ENCODE measurements at places on chromosomes 13 and 19.
A peak's percentile ranks its signal among the peaks of the same experiment; 100 is the strongest.

- no peak for DNase-seq
These were observed 27.0 kb upstream of the ZNF492 start for GRCh38 chr19:22606954-22607652.

- no peak for DNase-seq
These were observed 1697.2 kb upstream of the PCDH20 start for GRCh38 chr13:63112799-63113395.

DNA sequence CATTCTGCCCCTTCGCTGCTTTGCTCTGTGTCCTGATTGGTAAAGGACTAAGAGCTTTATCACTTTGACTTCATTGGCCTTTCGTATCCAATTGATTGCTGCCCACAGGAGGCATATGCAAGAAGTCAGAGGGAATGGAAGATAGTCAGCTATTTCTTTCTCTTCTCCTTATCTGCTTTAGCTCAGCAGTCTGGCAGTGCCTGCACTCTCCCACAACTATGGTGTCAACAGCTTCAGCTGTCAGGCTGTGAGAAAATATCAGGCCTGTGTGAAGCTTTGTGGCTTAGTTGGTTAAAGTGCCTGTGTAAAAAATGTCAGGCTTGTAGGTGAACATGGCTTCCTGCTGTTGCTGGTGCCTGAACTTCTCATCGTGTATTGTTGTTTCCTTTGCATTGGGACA lies 243.0 kb downstream of the PCDH17 start:
- DNase-seq, result no peak

DNA sequence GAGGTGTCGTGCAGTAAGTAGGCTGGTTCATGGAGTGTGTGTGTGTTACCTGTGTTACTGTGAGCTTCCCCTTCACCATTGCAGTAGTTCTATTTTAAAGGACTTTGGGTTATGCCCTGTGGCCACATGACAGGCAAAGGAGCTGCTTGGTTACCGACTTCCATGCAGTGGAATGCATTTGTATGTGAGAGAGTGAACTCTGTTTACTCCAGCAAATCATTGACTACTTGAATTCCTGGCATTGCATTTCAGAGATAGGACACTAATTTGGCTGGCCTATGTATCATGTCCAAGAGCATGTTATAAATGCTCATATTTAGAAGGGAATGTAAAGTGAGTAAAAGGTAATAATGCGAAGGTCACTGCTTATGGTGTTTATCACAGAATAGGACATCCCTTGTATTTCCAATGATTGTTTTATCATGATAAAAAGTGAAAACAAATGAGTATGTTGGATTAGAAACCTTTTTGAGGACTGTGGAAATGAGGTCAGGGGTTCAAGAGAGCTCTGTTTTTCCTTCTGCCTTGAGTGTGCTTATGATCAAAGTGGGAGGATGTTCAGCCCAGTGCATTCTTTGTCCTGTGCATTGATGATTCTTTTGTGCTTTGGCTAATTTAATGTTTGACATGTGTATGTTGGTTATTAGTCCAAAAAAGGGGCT lies 156.5 kb downstream of the LMO7 start:
- no peak for DNase-seq

DNA sequence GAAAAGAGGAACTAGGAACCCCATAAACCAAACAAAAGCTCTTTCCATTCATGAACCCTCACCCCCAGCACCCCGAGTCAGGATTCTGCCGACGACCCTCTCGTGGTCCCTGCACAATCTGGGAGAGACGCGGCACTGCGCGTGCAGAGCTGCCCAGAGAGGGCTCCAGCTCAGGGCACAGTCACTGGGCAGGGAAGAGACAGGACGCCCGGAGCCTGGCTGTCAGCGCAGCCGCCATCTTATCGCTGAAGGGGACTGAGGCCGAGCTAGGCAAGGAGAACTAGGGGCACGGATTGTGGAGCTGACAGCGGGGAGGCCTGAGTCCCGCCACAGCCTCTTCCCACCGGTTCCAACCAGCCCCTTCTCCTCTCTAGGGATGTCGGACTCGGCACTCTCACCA lies 349 bp downstream of the ZNF98 start:
- no peak for DNase-seq

DNA sequence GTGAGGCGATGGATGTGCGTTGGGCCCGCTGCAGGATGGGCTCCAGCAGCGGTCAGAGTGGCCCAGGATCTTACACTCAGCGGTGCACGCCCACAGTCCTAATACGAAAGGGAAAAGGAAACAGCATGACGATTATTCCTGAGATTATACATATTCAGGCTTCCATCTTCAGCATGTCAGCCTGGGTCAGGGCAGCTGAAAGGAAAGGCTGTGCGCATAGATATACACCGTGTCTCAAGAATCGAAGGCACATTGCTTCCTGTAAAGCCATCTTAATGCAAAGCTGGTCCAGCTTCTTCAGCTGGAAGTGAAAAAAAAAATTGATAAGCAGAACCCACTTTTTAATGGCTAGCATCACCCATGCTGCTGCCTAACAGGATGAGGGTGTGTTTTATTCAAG lies 3.6 kb downstream of the PCDH8 start:
- no peak for DNase-seq

DNA sequence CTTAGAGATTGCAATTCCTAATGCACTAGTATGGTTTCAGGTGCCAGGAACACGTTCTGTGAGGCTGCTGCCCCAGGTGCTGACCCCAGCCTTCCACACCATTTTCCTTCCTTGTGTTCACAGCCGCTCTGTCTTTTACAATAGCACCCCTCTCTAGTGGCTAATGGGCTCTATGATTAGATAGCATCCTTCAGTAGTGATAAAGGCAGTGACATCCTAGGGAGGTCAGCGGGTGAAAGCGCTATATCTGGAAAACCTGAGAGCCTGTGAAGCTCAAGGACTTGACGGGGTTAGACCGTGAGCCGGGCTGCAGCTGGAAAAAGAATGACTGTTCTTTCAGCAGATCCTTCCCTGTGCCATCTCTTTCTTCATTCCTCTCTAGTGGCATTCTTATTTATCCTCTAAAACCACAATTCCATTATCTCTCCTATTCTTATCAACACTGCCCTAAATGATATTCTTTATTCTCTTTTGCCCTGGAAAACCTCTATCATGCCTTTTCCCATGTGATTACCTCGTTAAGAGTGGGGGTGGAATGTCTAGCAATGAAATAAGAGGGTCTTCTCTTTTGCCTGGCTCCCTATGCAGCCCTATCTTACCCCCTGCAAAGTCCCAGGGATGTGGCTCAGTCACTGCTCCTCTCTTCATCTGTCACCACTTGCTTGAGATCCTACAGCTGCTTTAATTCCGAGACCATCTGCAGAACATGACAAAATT lies 21.8 kb downstream of the ALOX5AP start:
- DNase-seq, result no peak

GRCh38 chr19:44819246-44819832 lies 10.4 kb downstream of the BCAM start:
- DNase-seq, result no peak

- no peak for DNase-seq
These were observed 7.6 kb upstream of the BICRA start for GRCh38 chr19:47601180-47601904.

- no peak for DNase-seq
These were observed 323.6 kb downstream of the TDRD3 start for GRCh38 chr13:60720590-60720989.

DNA sequence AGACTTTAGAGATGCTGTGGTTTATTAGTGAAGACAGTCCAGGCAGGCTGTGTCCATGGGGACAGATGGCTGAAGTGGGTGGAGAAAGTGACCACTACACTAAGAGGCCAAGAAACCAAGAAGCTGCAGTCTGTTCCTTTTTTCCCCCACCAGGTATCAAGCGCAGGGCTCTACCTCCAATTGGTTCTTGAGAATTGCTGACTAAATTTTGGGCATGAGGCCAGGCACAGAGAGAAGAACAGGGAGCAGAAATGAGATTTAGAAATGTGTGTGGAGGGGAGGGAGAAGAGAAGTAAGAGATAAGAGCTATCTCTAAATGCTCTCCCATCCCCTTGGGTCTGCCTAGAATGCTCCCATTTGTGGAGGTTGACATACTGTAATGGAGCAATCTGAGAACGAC lies 12.3 kb upstream of the CYSLTR2 start:
- no peak for DNase-seq

- DNase-seq, result no peak
These were observed 1.3 kb downstream of the GNA15 start for GRCh38 chr19:3137119-3137518.

DNA sequence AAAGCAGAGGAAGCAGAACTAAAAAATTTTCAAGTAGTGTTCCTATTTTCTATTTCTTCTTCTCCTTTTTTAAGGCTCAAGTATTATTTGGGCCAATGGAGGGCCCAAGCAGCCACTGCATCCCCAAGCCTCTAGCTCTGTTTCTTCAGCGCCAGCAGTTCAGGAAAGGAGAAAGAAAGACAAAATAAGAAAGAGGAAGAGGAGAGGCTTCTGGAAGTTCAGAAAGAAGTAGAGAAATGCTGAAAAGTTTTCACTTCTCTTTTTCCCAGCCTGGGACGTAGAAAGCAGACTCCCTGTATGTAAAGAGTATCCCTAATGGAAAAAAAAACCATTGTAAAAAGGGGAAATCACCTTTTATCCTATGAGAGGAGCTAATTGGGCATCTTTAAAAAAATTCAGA lies 165.5 kb upstream of the KLF12 start:
- DNase-seq, result no peak

GRCh38 chr13:95862408-95862807 lies 185.5 kb downstream of the DNAJC3 start:
- DNase-seq, result no peak

- no peak for DNase-seq
These were observed 498.2 kb downstream of the IRS2 start for GRCh38 chr13:109288151-109288709.

GRCh38 chr19:18202778-18203407 lies 949 bp downstream of the RAB3A start:
- peak; percentile 80 for DNase-seq

- no peak for DNase-seq
These were observed 113.6 kb downstream of the HS6ST3 start for GRCh38 chr13:96203471-96203870.

GRCh38 chr13:114194853-114195252 lies 15.8 kb downstream of the CFAP97D2 start:
- DNase-seq, result no peak

DNA sequence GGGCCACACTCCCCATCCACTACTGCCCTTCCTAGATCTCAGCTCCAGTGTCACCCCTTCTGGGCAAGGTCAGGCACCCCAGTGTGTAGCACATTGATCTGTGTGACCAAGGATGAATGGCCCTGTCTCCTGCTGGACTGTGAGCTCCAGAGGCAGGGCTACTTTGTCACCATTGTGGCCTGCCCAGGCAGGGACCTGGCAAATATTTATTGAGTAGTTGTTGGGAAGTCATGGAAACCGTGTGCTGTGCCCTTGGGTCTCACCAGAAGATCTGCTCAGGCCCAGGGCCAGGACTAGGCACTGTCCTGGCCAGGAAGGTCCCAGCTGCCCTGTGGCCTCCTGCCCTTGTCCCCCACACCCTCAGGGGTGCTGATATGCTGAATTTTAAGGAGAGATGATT lies 10.5 kb downstream of the NACC1 start:
- DNase-seq, result no peak

DNA sequence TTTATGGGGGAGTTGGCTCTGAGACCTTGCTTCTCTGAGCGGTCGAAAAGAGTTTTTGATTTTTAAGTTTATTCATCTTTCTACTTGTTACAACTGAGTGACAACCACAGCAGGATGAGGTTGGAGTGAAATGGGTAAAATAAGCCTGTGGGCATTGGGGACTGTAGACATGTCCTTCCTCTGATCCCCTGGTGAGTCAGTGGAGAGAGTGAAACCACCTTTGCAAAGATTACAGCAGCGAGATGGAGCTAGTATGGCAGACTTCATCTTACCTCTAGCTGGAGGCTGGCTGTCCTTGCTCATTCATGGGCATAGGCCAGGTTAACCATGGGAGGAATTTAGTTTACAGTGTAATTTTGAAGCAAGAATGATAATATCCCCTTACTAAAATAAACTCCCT lies 30.9 kb upstream of the PSG9 start:
- DNase-seq, result no peak

GRCh38 chr19:42301646-42302203 lies at the start of gene PRR19:
Gene PRR19 (plus strand): TSS chr19:42302132. CDS start chr19:42309585, 7,453 bp downstream.
- no peak for DNase-seq

DNA sequence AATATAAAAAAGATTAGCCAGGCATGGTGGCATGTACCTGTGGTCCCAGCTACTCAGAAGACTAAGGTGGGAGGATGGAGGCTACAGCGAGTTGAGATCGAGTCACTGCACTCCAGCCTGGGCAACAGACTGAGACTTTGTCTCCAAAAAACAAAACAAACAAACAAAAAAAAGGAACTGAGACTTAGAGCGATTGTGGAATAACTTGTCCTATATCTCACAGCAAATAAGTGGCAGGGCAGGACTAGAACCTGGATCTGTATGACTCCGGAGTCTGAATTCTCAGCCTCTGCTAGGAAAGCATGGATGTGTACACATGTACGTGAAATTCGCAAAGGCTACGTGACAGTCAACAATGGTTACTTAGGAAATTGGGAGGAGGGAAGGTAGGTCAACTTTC lies 20.1 kb downstream of the KRTDAP start:
- no peak for DNase-seq

- no peak for DNase-seq
These were observed 10.2 kb downstream of the PLPPR3 start for GRCh38 chr19:811506-812048.

- DNase-seq, result no peak
These were observed 15.6 kb downstream of the NUCB1 start for GRCh38 chr19:48915757-48916156.

GRCh38 chr19:7611541-7612279 lies 16.0 kb downstream of the CAMSAP3 start:
- no peak for DNase-seq

- peak; percentile 43 for DNase-seq
These were observed 35.6 kb upstream of the TFDP1 start for GRCh38 chr13:113548778-113549621.

DNA sequence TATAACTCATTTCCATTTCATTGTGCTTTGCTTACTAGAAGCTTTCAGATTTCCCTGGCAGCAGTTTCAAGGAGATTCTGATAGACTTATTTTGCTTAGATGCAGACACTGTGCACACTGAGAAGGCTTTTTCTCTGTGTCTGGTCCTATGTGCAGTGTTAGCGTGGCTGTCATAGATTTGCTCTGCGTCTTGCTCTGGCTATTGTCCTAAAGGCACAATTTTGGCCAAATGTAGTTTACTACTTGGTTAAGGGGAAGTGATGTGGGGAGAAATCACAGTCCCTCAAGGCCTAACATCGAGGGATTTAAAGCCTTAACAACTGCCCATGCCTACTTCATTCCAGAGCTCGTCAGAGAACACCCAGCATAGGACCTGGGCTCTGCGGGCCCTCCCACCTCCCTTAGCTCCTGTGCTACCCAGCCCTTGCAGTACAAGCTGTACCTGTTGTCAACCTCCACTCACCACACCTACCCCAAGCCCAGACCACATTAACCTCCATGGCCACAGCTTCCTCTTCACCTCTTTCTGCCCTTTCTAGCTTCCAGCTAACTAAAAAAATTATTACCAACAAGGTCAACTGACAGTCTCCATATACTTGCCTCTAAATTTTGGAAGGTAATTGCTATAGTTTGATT lies 38.9 kb upstream of the KATNAL1 start:
- no peak for DNase-seq

DNA sequence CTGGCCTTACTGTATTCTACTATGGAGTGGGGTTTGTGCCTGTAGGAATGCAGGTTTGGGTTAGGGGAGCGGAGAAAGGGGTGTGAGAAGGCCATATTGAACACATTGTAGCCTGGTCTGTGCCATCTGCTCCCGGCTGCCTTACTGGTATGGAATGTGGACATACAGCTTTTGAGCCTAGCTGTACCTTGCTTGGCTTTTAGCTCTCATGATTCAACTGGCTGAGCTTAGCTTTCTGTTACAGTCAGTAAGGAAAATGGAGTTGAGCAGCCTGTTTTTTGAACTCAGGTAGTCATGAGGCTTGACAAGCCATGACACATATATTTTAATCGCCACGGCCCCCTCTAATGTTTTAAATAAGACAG lies 41.6 kb downstream of the ARHGAP35 start:
- DNase-seq, result no peak
